ENCODE measurements at places on chromosomes 2 and 18.

GRCh38 chr2:67083951-67084350 is 313.2 kb upstream of the ETAA1 start:
- no peak for DNase-seq

DNA sequence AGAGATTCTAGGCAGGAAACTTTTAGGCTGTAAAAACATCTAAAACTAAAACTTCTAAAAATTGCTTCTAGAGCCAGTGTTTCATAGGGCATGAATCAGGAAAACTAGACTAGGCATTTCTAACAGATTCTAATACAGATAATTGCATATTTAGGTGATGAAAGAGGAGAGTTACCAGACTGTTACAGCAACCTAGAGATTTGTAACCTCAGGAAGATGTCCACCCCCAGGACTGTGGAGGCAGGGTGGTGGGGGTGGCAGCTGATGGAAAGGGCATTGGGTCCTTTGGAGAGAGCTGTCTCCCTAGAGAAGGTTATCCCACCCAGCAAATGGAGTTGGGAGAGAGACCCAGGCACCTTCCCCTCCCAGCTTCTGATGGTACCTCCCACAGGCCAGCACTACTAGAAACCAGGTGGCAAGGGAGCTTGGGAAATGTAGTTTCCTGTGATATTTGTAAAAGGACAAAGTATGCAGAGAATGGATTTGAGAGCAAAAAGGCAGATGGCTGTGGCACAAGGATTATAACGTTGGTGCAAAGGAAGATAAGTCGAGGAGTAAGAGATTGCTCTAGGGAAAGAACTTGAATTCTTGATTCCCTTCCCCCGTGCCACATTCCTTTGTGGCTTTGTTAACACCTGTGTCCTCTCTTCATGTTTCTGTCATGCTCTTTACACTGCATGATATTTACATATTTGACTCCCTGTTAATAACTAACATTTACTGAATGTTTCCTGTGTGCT is 75.6 kb upstream of the MGAT5 start:
- DNase-seq = no peak

DNA sequence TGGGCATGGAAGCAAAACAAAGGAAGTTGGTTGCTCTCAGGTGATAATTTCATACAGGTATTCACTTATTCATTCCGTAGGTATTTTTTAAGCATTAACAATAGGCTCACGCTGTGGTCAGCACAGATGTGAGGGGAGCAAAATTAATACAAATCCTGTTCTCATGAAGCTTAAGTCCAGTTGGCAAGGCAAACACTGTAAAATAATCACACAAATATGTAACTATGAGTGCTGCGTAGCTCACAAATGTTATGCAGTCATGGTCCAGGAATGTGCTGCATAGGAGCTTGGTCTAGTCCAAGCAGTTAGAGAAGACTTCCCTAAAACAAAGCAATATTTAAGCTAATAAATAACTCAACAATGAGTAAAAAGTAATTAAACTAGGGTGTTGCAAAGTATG is 23.9 kb downstream of the SP5 start:
- no peak for DNase-seq

- DNase-seq = no peak
These were observed 265.9 kb downstream of the TFCP2L1 start for GRCh38 chr2:121019071-121019470.

GRCh38 chr2:191411472-191411871 is 166.3 kb downstream of the MYO1B start:
- no peak for DNase-seq

DNA sequence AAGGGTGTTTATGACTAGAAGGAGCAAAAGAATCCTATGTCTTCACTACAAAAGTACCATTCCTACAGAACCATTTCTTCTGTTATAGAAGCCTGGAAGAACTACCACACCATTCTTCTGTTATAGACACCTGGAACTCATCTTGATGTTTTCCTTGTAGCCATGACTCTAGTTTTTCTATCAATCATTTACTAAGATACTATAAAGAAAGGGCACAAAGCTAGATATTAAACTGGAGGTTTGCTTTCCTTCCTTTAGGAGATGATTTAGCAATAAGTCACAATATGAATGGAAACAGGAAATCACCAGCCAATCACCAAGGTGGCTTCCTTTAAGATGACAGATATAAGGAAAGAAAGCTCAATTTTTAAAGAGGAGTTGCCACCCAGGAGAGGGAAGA is 100.3 kb upstream of the NEUROD1 start:
- no peak for DNase-seq

- no peak for DNase-seq
These were observed 20.5 kb downstream of the APLF start for GRCh38 chr2:68487773-68488355.

- no peak for DNase-seq
These were observed 65.7 kb upstream of the BCL2L11 start for GRCh38 chr2:111054791-111055691.

DNA sequence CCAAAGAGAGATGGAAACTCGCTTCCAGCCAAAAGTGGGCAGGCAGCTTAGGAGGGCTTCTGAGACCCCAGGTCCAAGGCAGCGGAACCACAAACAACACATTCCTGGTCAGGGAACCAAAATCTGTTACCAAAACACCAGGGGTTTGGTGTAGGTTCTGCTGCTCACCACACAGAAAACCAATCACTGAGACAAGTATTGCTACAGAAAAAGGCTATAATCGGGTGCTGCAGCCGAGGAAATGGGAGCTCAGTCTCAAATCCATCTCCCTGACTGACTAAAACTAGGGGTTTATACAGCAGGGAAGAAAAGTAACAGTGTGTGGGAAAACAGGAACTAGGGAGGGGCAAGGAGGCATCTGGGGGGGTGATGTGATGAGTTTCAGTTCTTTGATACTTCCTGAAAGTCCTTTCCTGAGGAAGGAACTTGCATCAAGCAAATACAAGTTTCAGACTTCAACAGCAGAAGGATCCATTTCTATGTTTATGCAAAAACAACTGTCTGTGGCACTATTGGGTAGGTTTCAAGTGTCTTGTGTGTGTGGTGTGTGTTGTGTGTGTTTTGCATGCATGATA is 108.0 kb downstream of the FAM168B start:
- DNase-seq = no peak

- DNase-seq = no peak
These were observed 17.2 kb downstream of the MBP start for GRCh38 chr18:77115192-77115953.

GRCh38 chr18:13452871-13453680 is 234.5 kb downstream of the LDLRAD4 start:
- no peak for DNase-seq

- no peak for DNase-seq
These were observed 199.2 kb upstream of the NT5C1B start for GRCh38 chr2:18788592-18788991.

GRCh38 chr18:48030616-48031480 is 100.4 kb upstream of the SMAD2 start:
- no peak for DNase-seq

GRCh38 chr2:237892478-237892877 is 33.1 kb downstream of the RAMP1 start:
- no peak for DNase-seq

- DNase-seq = no peak
These were observed 170.6 kb upstream of the PKDCC start for GRCh38 chr2:41877114-41877678.

DNA sequence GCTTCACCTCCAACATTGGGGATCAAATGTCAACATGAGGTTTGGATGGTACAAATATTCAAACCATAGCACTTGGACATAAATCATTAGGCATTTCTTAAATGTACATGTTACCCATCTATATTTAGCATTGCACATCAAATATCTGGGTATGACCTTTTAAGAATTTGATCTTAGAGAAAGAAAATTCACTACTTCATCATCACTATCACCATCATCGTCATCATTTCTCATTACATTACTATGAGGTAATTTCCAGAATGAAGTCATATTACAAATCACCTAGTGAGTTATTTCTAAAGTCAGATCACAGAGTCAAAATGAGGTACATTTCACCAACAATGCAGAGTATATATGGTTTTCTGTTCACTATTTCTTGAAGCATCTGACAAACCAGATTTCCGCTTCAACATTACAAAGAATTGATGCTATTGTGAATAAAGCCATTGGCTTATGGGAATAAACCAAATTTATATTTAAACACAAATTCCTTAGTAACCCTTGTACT is 356.4 kb upstream of the GYPC start:
- no peak for DNase-seq

All from stimulated activated CD8-positive, alpha-beta memory T cell treated with anti-CD3 and anti-CD28 coated beads, Interleukin-7, amount 100 ng/mL, for 1 hour (primary cell).